AG09309 (cell line): ENCODE measurements at places on chromosomes 2 and 18.

DNA sequence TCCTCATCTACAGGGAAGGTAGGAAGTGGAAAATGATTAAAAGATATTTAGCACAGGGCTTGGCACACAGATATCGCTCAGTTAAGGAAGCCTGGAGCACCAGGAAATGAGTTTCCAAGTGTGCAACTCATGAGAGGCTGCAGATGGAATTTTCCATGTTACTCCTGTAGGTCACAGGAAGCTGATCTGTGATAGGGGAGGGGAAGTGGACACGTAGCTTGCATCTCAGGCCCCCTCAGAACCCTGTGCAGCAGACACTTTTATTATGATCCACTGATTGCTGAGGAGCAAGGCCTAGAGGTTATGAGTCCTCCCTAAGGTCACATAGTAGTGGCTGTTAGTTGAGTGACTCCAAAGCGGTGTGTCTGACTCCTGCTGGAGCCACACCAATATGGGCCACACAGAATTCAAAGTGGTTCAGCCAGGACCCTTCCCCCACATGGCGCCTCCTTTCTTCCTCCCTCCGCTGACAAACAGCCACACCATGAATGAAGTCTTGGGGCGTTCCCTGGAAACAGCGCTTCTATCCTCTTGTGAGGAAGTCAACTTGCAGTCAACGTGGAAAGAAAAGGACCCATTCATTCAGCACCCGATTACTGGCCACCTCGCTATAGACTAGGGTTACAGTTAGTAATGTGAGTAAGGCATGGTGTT, 21.5 kb downstream of the DYSF start:
- DNase-seq, result no peak

- no peak for DNase-seq
Measured at GRCh38 chr18:13726972-13727331, 479 bp downstream of the RNMT start.

DNA sequence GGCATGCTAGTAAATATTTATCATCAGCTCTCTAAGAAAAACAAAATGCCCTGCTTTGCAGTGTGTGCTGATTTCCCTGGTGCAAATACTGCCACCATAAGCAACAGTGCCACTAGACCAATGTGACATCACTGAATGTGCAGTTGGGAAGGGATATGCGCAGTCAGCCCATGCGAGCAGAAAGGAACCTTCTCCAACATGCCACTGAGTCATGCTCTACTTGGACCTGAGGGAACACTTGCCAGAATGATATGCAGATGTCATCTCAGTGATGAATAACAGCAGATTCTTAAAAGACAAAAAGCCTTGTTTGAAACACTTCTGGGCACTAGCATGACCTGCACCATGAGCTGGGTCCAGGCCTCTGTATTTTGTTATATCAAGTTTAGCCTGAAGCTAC, 55.3 kb upstream of the REL start:
- DNase-seq, result no peak

DNA sequence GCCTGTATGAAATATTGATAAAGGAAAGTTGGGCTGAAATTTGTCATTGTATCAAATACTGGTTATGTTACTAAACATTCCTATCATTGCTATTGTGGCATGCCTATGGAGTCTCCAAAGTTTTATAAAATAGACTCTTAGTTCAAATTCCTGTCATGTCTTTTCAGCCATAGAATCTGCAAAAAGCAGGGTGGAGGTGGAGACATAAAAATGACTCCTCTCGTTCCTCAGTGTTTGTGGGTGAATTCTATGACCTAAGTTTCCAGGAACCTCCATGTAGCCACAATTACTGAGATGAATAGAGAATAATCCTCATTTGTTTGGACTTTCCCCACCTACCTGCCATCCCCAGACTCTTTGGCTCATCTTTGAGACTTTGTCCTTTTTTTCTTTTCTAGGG, 326.3 kb upstream of the ETAA1 start:
- DNase-seq, result no peak

DNA sequence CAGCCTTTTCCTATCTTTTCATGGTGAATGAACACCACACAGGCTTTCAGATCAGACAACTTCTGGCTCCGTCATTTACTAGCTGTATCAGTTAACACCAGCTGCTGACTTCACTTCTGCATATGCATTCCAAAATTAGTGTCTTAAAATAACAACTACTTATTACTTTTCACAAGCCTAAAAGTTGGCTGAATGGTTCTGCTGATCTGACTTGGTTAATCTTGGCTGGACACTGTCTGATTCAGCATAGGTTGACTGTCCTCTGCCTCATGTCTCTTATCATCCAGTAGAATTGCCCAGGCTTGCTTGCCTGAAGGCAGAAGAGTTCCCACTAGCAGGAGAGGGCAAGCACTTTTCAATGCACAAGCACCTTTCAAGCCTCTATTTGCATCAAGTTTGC, 72.7 kb downstream of the MARCHF4 start:
- no peak for DNase-seq

- no peak for DNase-seq
Measured at GRCh38 chr18:31688606-31689005, 4.2 kb upstream of the B4GALT6 start.

DNA sequence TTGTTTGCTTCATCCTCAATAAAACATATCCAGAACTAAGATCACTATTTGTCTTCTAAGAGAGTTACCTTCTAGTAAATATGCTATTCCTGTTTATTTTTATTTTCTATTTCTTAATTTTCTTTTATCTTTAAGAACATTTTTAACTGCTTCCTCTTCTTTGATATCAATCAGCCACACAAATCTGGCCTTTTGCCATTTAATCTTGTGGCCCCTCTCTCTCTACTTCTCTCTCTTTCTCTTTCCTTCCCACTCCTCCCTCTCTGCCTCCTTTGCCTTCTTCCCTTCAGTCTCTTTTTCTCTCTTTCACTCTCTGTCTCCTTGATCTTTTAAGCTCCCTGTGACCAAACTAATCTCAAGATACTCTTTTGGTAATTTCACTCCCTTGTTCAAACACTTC, 108.4 kb downstream of the GRB14 start:
- DNase-seq, result no peak
